ENCODE measurements at places on chromosomes 6 and 20. TPM values are rescaled to one million over a fixed set of nuclear protein-coding genes. Genes with fewer than 3 reads are reported as not detected.

Gene OLIG3
- not detected for total RNA-seq

- no peak overlapping the region for H3K27ac ChIP-seq
- H3K36me3 ChIP-seq, result peaks cover 9% of the 10 kb centered on the region
These were observed 117.4 kb downstream of the ASCC3 start for GRCh38 chr6:100763617-100764241.

DNA sequence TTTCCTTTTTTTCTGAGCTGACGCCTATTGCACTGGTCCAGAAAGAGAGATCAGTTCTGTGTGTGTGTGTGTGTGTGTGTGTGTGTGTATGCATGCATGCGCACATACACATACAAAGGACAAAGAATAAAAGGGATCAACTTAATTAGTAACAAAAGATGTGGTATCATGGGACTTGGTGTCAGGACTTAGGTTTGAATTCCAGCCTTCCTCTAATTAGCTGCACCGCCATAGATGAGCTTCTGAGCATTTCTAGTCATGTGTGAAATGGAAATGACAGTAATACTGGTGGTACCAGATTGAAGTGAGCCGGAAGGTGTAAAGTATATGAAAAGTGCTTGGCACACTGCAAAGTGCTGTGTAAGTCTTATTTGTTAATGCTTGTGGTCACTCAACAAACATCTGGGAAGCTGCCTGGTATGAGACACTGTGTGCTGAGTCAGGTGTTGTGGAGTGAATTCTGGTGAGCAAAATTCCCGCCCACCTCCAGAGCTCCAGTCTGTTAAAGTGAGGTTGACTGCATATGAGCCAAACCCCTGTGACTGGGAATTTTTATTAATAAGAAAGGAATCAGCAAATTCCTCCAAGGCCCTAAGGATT lies 12.4 kb downstream of the DAAM2 start:
- no peak overlapping the region for H3K4me3 ChIP-seq
- no peak overlapping the region for H3K27ac ChIP-seq
- no peaks in the 10 kb centered on the region for H3K36me3 ChIP-seq
- no peak for DNase-seq

DNA sequence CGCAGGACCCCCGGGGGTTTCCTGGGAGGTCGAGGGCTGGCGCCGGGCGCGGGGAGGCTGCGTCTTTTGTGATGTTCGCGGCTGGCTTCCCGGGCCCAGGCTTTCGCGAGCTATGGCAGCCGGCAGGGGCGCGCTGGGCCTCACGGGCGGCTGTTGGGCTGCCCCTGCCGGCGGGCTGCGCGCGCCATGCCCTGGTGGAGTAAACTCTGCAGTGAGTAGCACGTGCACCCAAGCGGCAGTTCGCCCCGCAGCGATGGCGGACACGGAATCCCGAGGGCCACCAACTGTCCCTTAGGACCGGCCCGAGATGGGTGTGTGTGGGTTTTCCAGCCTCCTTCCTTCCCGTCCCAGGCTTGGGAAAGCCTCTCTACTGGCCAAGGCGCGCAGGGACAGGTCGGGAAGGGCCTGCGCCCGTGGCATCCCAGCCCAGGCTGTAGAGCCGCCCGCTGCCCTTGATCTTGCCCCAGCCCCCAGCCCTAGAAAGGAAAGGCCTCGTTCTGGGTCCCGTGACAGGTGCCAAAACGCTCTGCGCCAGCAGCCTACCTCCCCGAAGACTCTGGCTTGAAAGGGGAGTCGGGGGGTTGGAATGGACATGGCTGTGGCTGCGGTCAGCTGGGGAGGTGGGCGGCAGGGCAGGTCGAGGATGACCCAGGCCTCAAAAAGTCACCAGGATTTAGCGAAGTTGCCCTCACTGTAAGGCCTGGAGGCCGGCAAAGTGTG lies 49.7 kb downstream of the ZBTB2 start:
- no peak overlapping the region for H3K4me3 ChIP-seq
- no peaks in the 10 kb centered on the region for H3K27me3 ChIP-seq
- H3K27ac ChIP-seq, result no peak overlapping the region
